ENCODE measurements at places on chromosomes 7 and 10.

DNA sequence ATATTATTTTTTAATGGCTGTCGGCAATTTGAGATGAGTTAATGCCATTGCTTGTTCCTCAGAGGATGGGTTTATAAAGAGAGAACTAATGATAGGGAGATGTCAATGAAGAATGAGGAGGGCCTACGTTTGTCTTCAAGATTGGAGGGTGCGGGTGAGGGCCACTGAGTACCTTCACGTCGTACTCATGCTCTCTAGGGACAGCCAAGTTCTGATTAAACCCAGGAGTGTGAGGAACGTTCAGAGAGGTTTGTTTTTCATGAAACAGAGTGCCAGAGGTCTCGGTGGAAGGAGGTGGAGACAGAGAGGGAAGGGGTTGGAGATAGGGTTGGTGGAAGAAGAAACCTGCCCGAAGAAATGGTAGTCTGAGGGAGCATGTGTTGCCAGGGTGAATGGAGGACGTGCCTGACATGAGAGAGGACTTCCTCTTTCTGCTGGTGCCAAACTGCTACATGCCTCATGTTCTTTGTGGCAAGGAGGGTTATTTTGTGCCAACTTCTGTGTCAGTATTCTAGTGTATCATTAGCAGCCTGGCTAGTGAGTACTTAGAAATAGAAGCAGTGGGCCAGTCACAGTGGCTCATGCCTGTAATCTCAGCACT lies 8.9 kb downstream of the DHTKD1 start:
- peaks cover 9% of the 10 kb centered on the region for H3K4me1 ChIP-seq
- H3K36me3 ChIP-seq = no peaks in the 10 kb centered on the region
- H3K27me3 ChIP-seq = no peaks in the 10 kb centered on the region
- H3K27ac ChIP-seq = no peak overlapping the region

DNA sequence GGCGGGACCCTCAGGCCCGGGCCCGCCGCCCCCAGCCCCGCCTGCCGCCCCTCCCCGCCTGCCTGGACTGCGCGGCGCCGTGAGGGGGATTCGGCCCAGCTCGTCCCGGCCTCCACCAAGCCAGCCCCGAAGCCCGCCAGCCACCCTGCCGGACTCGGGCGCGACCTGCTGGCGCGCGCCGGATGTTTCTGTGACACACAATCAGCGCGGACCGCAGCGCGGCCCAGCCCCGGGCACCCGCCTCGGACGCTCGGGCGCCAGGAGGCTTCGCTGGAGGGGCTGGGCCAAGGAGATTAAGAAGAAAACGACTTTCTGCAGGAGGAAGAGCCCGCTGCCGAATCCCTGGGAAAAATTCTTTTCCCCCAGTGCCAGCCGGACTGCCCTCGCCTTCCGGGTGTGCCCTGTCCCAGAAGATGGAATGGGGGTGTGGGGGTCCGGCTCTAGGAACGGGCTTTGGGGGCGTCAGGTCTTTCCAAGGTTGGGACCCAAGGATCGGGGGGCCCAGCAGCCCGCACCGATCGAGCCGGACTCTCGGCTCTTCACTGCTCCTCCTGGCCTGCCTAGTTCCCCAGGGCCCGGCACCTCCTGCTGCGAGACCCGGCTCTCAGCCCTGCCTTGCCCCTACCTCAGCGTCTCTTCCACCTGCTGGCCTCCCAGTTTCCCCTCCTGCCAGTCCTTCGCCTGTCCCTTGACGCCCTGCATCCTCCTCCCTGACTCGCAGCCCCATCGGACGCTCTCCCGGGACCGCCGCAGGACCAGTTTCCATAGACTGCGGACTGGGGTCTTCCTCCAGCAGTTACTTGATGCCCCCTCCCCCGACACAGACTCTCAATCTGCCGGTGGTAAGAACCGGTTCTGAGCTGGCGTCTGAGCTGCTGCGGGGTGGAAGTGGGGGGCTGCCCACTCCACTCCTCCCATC lies 82.7 kb downstream of the PAX2 start:
- H3K4me3 ChIP-seq = no peak overlapping the region
- H3K27me3 ChIP-seq = peaks cover 81% of the 10 kb centered on the region
- H3K4me1 ChIP-seq = peaks cover 9% of the 10 kb centered on the region
- no peaks in the 10 kb centered on the region for H3K36me3 ChIP-seq

- H3K27ac ChIP-seq = peak overlapping the region; percentile 85
- peaks cover 4% of the 10 kb centered on the region for H3K27me3 ChIP-seq
- peaks cover 17% of the 10 kb centered on the region for H3K4me1 ChIP-seq
- DNase-seq = no peak
- no peaks in the 10 kb centered on the region for H3K36me3 ChIP-seq
Observed at GRCh38 chr10:75398692-75399460, 2.7 kb downstream of the ZNF503 start.

GRCh38 chr10:44030738-44031137 lies 354.2 kb downstream of the CXCL12 start:
- peaks cover 4% of the 10 kb centered on the region for H3K27me3 ChIP-seq
- H3K4me3 ChIP-seq = no peak overlapping the region
- peak; percentile 80 for DNase-seq

DNA sequence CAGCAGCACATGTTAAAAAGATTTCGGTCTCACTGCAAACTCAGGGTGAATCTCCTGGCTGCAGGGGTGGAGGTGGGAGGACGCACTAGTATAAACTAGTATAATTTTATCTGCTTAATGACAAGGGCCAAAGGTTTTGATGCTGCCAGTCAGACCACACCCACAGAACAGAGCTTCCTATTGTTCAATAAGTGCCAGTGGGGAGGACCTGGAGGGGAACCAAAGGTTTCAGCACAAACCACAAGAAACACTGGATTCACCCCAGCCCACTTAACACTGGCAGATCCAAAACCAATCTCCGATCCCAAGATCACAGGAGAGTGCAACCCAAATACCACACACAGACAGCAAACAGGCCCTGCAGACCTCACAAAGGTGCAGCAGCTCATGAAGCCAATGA lies 6.6 kb downstream of the VOPP1 start:
- no peak overlapping the region for H3K4me3 ChIP-seq
- no peak overlapping the region for H3K27ac ChIP-seq
- peaks cover 26% of the 10 kb centered on the region for H3K4me1 ChIP-seq
- H3K36me3 ChIP-seq = no peaks in the 10 kb centered on the region
- no peaks in the 10 kb centered on the region for H3K27me3 ChIP-seq
- no peak for DNase-seq

- H3K27ac ChIP-seq = no peak overlapping the region
- DNase-seq = no peak
- H3K27me3 ChIP-seq = no peaks in the 10 kb centered on the region
- no peaks in the 10 kb centered on the region for H3K4me1 ChIP-seq
- H3K4me3 ChIP-seq = no peak overlapping the region
Observed at GRCh38 chr10:10722422-10722821, 295.2 kb upstream of the CELF2 start.

GRCh38 chr10:26031300-26031699 lies 97.3 kb downstream of the MYO3A start:
- no peak for DNase-seq
- H3K27me3 ChIP-seq = no peaks in the 10 kb centered on the region
- H3K36me3 ChIP-seq = no peaks in the 10 kb centered on the region
- no peak overlapping the region for H3K4me3 ChIP-seq

DNA sequence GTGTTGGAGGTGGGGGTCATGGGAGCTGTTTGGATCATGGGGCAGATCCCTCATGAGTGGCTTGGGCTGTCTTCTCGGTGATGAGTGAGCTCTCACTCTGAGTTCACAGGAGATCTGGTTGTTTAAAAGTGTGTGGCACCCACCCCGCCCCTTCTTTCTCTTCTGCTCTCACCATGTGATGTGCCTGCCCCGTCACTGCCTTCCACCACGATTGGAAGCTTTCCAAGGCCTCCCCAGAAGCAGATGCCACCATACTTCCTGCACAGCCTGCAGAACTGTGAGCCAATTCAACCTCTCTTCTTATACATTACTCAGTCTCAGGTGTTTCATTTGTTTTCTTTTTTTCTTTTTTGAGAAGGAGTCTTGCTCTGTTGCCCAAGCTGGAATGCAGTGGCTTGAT lies 170.0 kb downstream of the PTPN20 start:
- no peak for DNase-seq
- no peaks in the 10 kb centered on the region for H3K36me3 ChIP-seq
- H3K27ac ChIP-seq = no peak overlapping the region
- H3K27me3 ChIP-seq = peaks cover 3% of the 10 kb centered on the region

DNA sequence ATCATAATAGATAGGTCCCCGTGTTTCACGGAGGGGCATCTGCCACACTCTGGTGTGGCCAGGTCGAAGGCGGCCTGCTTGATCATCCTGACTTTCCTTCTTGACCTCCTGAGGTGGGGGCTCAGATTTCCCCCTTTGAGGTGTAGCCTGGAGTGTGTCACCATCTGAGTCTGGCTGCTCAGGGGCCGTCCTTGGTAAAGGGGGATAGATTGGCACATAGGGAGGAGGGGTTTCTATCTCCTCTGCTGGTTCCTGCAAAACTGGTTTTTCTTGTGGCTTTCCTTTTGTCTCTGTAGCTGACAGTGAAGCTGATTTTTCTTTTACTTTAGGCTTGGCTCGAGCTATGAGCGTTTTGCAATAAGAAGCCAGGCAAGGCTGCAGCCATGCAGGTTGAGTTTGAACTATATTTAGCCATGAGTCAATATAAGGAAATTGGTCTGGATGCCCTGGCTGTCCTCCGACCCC lies 7.1 kb upstream of the ZNF117 start:
- H3K27me3 ChIP-seq = no peaks in the 10 kb centered on the region
- DNase-seq = peak; percentile 78
- no peak overlapping the region for H3K4me3 ChIP-seq
- peaks cover 2% of the 10 kb centered on the region for H3K36me3 ChIP-seq
- no peak overlapping the region for H3K27ac ChIP-seq

- peaks cover 29% of the 10 kb centered on the region for H3K4me1 ChIP-seq
- H3K27me3 ChIP-seq = no peaks in the 10 kb centered on the region
- H3K27ac ChIP-seq = peak overlapping the region; percentile 92
Observed at GRCh38 chr7:129952086-129952652, 591 bp downstream of the UBE2H start.

- peak; percentile 53 for DNase-seq
- no peaks in the 10 kb centered on the region for H3K27me3 ChIP-seq
- no peaks in the 10 kb centered on the region for H3K4me1 ChIP-seq
- no peak overlapping the region for H3K27ac ChIP-seq
- H3K4me3 ChIP-seq = no peak overlapping the region
- H3K36me3 ChIP-seq = no peaks in the 10 kb centered on the region
Observed at GRCh38 chr10:26890956-26891355, 30.2 kb upstream of the ABI1 start.

Measured in astrocyte (in vitro differentiated cells and primary cell).